Activated naive CD4-positive, alpha-beta T cell treated with anti-CD3 and anti-CD28 coated beads, Interleukin-2, amount 10 ng/mL, durations not matched to agents 7 days and 5 days (primary cell): ENCODE measurements at places on chromosomes 1 and 21.

DNA sequence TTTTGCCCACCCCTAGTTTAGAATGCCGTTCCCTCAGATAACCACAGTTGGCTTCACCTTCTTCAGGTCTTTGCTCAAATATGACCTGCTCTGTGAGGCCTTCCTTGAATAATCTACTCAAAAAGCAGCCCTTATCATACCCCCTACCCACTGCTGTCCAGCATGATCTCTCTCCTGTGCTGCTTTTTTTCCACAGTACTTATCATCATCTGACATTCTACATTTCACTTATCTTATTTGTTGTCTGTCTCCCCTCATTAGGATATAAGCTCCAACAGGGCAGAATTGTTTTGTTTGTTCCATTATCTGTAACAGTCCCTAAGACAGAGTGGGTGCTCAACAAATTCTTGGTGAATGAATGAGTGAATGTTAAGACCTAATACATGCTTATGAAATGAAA is 18.1 kb downstream of the USP24 start:
- no peak for DNase-seq

GRCh38 chr1:2352897-2353550 is 38.3 kb downstream of the MORN1 start:
- no peak for DNase-seq

DNA sequence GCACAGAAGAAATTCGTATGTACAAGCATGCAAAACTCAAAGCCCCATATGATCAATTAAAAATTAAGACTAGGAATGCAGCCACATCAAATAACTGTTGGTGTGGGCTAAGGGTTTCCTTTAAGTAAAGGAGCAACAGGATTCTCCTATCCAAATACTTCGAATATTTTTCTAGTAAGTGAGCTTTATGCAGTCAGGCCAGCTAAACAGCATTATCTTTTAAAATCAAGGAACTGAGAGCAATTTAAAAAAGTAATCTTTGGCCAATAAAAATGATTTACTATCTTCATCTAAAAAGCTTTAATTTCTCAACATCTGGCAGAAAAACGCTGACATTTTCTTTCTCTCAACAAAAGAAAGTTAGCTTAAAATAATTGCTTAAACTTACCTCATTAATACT is 19.8 kb downstream of the CNN3 start:
- no peak for DNase-seq

GRCh38 chr1:243974451-243975292 is 76.4 kb upstream of the ZBTB18 start:
- DNase-seq, result no peak

DNA sequence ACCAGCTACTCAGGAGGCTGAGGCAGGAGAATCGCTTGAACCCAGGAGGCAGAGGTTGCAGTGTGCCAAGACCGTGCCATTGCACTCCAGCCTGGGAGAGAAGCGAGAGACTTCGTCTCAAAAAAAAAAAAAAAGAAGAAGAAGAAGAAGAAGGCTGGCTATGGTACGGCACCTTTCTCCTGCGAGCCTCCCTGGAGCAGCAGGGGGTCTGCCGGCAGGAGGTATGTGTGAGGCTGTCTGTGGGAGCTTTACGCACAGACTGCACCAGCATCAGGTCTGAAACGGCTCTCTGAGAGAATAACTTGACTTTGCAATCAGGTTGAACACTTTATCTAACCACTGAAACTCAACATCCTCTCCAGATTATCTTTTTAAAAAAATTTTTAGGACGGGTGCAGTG is 44.9 kb downstream of the CLSTN1 start:
- no peak for DNase-seq

GRCh38 chr1:116808200-116808847 is 54.1 kb downstream of the CD2 start:
- DNase-seq, result no peak

GRCh38 chr1:208965351-208965750 is 618.2 kb upstream of the CAMK1G start:
- no peak for DNase-seq

DNA sequence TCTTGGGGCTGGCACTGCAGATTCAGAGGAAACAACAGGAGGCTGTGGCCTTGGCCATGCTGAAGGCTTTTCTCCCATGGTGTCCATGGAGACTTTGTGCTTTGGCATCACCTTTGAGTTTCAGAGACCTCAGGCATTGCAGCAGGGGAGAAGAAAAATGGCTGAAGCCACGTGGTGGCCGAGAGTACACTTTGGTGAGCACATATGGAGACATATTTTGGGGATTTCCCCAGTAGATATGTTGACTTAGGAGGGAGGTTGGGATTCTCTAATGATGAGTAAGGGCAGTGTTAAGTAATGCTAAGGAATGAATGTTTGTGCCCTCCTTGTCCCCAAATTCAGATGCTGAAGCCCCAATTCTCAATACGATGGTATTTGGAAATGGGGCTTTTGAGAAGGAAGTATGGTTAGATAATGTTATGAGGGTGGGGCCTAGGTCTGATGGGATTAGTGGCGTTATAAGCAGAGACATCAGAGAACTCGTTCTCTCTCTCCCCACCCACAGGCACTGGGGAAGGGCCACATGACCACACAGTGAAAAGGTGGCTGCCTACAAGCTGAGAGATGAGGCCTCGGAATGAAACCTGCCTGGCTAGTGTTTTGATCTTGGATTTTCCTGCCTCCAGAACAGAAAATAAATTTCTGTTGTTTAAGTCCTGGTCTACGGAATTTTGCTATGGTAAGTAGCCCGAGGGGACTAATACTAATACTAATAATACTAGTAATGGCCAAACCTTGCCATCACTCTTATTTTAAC is 98.6 kb downstream of the TBX19 start:
- DNase-seq, result no peak

GRCh38 chr1:190328361-190328760 is 149.3 kb downstream of the BRINP3 start:
- no peak for DNase-seq

DNA sequence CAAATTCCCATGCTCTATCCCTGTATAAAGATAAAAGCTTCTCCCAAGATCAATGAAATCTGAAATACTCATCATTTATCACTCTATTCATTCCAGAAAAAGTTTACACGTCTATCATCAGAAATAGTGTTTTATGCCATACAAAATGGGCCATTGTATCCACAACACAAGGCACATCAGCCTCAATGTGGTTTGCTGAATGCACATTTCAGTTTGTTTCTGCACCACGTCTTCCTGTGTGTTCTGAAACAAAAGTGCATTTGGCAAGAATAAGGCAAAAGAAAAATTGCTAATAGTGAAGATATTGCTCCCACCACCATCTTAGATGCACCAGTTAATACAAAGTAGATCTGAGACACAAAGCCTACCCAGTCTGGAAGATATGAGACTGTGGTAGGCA is 89.6 kb upstream of the ETS2 start:
- DNase-seq, result no peak
